Epithelial cell of umbilical artery (primary cell): ENCODE measurements at places on chromosomes 12 and 14. TPM values are rescaled to one million over a fixed set of nuclear protein-coding genes. Genes with fewer than 3 reads are reported as not detected.

PLEKHH1 gene
- total RNA-seq, result under 0.01 TPM in 2 replicates

ZNF10 gene
- total RNA-seq, result 3.2 and 5.5 TPM in 2 replicates

KRT78 gene
- total RNA-seq, result not detected in 2 replicates

CPSF6 gene
- total RNA-seq, result 19.5 and 22.0 TPM in 2 replicates

IFNG-AS1 gene
- not detected in 2 replicates for total RNA-seq

PLA2G1B gene
- total RNA-seq, result not detected in 2 replicates

BRMS1L gene
- total RNA-seq, result 4.2 and 6.2 TPM in 2 replicates

NTN4 gene
- total RNA-seq, result 125 and 190 TPM in 2 replicates

GALNT16 gene
- total RNA-seq, result 0.30 and 0.65 TPM in 2 replicates

KRT2 gene
- not detected in 2 replicates for total RNA-seq

DAO gene
- not detected in 2 replicates for total RNA-seq

MFAP5 gene
- not detected in 2 replicates for total RNA-seq

RHOJ gene
- 31.5 and 40.3 TPM in 2 replicates for total RNA-seq

OLR1 gene
- not detected in 2 replicates for total RNA-seq

FLVCR2 gene
- 0.32 and 0.46 TPM in 2 replicates for total RNA-seq

MYF6 gene
- total RNA-seq, result under 0.01 TPM in 1 of 2 replicates, not detected in the other

AJUBA gene
- 53.6 and 89.1 TPM in 2 replicates for total RNA-seq

ORAI1 gene
- total RNA-seq, result 17.2 and 18.5 TPM in 2 replicates

RFX4 gene
- not detected in 2 replicates for total RNA-seq

CCDC197 gene
- total RNA-seq, result not detected in 2 replicates

ACSM4 gene
- total RNA-seq, result not detected in 2 replicates

KRT75 gene
- under 0.01 and 2.6 TPM in 2 replicates for total RNA-seq

PLEKHD1 gene
- under 0.01 TPM in 1 of 2 replicates, not detected in the other for total RNA-seq

CEBPE gene
- not detected in 2 replicates for total RNA-seq

OR11H12 gene
- not detected in 2 replicates for total RNA-seq

TRHDE gene
- 0.32 and 3.8 TPM in 2 replicates for total RNA-seq

ANKRD33 gene
- 0.15 and 0.32 TPM in 2 replicates for total RNA-seq

GPR65 gene
- 0.32 TPM in 1 of 2 replicates, not detected in the other for total RNA-seq

GYS2 gene
- total RNA-seq, result not detected in 2 replicates

KRT77 gene
- not detected in 2 replicates for total RNA-seq

OR5AU1 gene
- not detected in 2 replicates for total RNA-seq

TSPAN19 gene
- total RNA-seq, result not detected in 2 replicates

IL25 gene
- total RNA-seq, result not detected in 2 replicates

SERPINA5 gene
- under 0.01 TPM in 1 of 2 replicates, not detected in the other for total RNA-seq

LMNTD1 gene
- not detected in 2 replicates for total RNA-seq

COCH gene
- 0.61 and 0.65 TPM in 2 replicates for total RNA-seq

ACIN1 gene
- total RNA-seq, result 57.5 and 65.7 TPM in 2 replicates

CCNB1IP1 gene
- total RNA-seq, result 36.2 and 50.7 TPM in 2 replicates

PMCH gene
- total RNA-seq, result 0.32 and 0.61 TPM in 2 replicates

LRP1 gene
- 4.5 and 5.9 TPM in 2 replicates for total RNA-seq

KRT8 gene
- total RNA-seq, result 7.5 and 10.6 TPM in 2 replicates

ERGIC2 gene
- total RNA-seq, result 58.5 and 92.1 TPM in 2 replicates

AKAP3 gene
- 0.97 and 1.1 TPM in 2 replicates for total RNA-seq

TAS2R10 gene
- 0.97 and 1.7 TPM in 2 replicates for total RNA-seq
